ENCODE measurements at places on chromosomes 7 and 10.

DNA sequence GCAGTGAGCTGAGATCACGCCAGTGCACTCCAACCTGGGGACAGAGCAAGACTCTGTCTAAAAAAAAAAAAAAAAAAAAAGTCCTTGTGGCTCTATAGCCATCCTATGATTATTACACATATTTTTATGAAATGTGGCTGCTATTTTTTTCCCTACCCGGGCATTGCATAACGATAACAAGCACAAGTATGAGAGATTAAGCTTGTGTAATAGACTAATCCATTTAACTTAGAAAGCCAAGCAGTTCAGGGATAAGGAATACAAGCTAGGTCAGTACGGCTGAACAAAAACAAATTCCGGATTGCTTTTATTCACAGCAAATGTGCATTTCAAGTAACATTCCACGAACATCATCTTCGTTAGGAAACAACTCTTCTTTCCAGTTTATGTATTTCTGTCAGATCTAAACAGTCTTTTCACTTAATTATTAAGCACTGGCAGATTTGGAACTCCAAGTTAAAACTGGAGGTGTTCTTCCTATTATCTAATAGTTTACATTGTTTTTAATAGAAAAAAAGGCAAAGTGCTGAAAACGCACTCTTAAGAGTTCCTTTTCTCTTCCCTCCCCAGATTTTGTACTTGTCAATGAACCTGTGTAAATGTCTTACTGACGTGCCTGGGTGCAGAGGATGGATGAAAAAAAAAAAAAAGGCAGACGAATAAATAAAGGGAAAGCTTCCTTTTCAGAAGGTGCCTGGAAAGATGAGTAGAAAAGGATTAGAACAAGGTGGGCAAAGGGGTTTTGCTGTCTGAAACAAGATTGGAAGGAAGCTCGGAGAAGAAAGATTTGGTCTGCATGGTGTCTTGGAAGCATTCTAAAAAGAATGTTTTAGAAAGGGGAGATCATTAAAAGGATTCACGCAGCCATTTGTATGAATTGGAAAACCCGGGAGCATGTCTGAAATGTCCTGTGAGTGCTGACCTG is 81.1 kb downstream of the PRTFDC1 start:
- no peak for DNase-seq

DNA sequence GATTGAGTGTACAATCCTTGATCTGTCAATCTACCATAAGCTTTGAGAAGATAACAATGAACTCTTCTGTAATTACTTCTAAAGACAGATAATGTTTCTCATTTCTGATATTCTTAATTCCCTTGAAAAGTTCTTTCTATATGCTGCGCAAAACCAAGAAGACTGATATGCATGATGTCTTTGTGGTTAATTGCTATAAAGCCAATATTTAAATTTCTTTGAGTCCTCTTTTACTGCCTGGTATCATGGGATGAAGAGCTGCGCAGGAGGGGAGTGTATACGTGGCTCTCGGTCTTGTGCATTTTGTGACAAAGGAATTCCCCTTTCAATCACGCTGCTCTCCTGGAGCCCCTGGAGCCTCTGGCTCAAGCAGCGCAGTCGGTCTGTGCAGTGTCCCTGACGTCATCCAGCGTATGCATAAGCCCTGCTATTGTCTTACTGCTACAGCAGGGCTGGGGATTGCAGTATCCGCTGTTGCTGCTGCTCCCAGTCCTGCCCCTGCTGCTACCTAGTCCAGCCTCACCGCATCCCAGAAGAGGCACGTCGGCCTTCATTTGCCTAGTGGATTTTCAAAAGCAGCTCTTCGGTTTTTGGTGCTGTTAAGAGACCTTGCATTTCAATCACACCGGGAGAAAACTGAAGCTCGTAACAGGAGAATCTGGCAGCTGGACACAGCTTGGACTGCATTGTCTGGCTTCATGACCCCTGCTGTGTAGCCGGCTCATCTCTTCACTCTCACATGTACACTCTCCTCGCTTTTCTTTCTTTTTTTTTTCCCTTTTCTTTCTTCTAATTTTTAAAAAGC is 66.7 kb downstream of the ST7 start:
- DNase-seq, result no peak

DNA sequence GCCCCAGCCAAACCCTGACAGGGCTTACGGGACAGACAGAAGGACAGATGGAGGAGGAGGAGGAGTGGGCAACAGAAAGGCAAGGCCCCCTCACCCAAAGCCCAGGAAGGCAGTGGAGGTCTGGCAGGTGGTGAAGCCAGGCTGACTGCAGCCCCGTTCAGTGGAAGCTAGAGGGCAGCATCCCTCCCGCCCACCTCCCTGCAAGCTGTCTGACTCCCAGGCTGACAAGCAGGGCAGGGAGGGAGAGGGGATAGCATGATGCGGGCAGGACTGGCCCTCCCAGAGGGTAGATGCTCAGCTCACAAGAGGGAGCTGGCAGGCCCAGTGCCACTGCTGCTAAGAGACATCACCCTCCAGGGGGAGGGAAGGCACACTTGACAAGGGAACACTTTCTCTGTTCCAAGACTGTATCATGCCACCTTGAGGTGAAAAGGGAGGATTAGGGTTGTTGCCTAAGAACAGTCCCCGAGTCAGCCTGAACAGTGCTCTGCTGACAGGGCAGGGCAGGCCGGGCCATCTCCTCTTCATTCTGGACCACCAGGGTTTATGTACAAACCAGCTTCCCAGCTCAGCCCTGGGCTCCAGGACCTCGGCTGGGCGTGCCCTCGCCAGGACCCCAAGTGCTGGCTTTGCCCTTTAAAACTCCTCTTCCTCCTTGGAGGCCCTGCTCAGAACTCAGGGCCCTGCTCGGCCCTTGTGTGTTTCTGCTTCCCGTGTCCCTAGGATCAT is 61.8 kb downstream of the RASGEF1A start:
- peak; percentile 30 for DNase-seq

DNA sequence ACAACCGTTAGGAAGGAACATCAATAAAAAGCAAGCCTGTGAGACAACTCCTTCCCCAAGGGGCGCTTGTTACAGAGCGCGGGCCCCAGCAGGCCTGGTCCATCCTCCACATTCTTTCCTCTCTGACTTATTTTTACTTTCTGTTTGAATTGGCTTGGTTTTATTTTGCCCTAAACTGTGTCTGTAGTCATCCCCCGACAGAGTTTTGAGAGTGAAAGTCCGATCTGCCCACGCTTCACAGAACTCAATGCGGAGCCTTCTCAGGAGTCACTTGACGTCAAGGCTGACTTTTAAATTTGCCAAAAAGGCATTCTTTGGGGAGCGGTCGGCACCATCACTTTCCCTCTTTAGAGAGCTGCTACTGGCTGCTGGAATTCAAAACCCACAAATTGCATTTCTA is 150.1 kb upstream of the KLF6 start:
- peak; percentile 71 for DNase-seq

DNA sequence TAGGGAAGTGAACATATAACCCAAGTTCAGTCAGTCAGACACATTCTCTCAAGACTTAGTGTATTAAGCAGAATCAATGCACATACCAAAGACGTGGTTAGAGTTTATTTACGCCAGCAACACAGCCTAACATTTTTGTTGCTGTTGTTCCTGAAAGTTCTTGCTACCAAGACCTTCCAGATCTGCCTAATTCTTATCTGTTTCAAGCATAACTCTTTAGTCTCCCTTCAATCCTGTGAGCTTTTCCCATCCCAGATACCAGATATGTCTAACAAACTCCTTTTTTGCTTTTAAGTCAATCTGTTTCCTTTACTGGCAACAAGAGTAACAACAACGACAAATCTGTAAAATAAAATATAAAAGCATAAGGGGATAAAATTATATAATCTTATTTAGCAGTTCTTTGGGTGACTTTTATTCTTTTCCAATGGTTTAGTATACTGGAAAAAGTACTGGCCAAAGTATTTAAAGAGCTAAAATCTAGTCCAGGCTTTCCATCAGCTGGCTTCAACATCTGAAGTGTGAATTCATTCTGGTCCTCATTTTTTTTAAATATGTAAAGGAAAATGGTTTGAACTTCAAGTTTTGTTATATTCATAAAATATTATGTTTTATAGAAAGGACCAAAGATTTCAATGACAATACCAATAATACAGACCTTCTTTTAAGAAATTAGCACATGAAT is 193.8 kb downstream of the IMMP2L start:
- DNase-seq, result no peak

DNA sequence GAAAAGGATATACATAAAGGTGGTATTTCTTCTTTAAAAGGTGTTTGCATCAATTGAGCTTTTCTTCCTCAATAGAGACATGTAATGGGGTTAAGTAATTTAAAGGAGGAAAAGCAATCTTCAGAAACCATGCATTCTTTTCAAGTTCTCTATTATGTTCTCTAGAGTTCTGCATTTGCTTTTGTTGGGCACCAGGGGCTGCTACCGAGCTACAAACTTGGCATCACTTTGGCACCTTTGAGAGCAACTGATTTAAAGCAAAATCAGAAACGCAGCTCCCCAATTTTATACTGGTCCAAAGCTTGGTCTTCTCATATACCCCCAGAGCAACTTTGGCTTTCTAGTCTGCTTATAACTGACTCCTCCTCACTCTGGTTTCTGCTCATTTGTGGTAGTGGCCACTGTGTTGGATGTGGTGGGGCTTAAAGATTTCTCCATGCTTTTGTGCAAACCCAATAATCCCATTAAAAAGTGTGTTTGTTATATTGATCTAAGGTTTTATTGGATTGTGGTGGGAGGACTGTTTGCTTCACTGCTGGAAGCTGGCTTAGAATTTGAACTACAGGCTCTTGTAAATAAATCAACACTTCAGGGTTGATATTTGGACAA is 712.1 kb downstream of the PHTF2 start:
- DNase-seq, result no peak

GRCh38 chr10:61860964-61861758 is 40.3 kb upstream of the ARID5B start:
- no peak for DNase-seq

DNA sequence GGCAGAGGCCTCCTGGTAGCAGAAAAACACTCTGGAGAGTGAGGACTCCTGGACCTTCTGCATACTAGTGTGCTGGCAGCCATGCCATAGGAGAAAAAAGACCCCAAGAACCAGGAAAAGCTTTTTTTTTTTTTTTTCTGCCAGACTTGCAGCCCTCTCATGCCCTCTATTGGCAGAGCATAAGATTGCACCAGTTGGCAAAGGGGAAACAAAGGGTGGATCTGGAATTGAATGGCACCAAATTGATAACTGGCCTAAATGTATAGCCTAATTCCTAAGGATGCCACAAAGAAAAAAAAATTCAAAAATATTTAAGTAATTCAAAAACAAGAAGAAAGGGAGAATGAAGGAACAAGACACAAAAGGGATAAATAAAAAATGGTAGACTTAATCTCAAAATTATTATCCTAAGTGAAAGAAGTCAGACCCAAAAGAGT is 112.5 kb upstream of the GHITM start:
- DNase-seq, result no peak

GRCh38 chr7:139713061-139713460 is 64.7 kb downstream of the HIPK2 start:
- no peak for DNase-seq

GRCh38 chr10:77049896-77050295 is 587.7 kb downstream of the KCNMA1 start:
- no peak for DNase-seq

DNA sequence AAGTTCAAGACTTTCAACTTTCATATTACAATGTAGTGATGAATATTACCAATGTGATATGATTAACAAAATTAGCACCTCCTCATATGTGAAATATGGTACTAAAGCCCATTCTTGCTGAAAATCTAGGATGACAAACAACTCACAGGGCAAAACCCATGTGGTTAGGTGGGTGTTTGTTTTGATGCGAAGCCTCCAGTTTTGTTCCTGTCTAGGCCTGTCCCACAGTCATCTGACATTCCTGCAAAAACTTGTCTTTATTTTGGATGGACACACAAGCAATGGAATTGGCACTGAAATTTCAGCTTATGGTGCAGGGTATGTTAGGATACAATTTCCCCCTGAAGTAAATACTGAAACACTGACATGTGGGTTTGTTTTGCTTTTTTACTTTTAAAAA is 95.3 kb downstream of the PARD3 start:
- DNase-seq, result no peak

DNA sequence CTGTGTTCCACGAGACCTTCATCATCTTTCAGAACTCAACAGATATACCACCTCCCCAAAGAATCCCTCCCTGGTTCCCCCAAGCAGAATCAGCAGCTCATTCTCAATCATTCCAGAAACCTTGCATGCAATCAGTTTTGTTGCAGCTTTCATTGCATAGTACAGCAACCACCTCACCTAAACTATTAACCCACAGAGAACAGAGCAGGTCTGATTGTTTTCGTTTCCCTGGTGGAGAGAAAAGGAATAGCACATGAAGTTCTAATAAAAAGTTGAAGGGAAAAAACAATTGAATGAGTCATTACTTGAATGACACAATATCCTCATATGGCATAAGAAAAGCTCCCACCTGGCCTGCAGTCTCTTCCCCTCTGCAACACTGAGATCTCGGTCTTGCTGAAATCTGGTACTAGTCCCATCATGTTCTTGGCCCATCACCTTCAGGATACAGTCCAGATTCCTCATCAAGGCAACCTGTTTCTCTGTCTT is 147.1 kb upstream of the GDF10 start:
- DNase-seq, result no peak

GRCh38 chr10:100483876-100484666 is 21.3 kb downstream of the WNT8B start:
- no peak for DNase-seq

- no peak for DNase-seq
These were observed 22.6 kb upstream of the PRTFDC1 start for GRCh38 chr10:24974976-24975375.

GRCh38 chr10:112766636-112767035 is 183.4 kb upstream of the TCF7L2 start:
- no peak for DNase-seq

- DNase-seq, result no peak
These were observed 1.1 kb upstream of the CSGALNACT2 start for GRCh38 chr10:43136995-43137716.

DNA sequence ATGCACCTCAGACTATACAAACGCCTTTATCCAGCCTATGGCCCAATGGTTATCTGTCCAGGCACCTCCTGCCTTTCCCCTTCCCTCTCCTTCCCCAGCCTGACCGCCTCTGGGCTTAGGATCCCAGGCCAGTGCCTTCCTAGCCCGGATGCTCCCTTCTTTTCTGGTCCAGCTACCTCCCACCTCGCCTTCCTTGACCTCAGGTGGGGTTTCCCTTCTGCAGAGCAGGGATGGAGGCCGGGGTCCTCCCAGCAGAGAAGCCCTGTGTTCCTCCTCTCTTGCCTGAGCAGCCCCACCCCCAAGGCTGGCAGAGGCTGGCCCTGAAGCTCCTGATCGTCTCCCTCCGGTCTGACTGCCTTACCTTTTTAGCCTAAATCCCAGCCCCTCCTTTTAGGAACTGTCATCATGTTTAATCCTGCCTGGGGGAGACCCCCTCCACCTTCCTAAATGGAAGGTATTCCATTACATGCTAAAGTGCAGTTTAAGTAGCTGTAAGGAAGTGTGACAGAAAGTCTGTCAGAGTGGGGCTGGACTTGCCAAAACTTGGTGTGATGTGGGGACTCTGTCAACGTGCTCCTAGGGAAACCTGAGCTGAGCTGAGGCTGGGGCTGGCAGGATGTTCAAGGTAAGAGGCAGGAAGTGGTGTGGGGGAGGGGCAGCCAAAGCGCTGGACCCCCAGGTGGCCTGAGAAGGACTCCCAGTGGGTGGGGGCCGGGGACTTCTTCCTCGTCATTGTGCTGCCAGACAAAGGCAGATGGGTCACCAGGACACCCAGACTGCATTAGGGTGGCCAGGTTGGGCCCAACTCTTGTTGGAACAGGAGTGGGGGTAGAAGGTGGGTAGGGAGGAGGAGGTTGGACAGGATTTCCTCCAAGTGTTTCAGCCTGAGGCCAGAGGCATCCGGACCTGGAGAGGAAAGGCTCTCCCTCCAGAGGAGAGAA is 39.5 kb downstream of the LBX1 start:
- no peak for DNase-seq

GRCh38 chr7:66142334-66142733 is 27.7 kb downstream of the CRCP start:
- DNase-seq, result no peak
